ENCODE measurements at places on chromosomes 16 and 17.

- DNase-seq, result no peak
These were observed 8.7 kb upstream of the TMEM88 start for GRCh38 chr17:7846063-7846735.

DNA sequence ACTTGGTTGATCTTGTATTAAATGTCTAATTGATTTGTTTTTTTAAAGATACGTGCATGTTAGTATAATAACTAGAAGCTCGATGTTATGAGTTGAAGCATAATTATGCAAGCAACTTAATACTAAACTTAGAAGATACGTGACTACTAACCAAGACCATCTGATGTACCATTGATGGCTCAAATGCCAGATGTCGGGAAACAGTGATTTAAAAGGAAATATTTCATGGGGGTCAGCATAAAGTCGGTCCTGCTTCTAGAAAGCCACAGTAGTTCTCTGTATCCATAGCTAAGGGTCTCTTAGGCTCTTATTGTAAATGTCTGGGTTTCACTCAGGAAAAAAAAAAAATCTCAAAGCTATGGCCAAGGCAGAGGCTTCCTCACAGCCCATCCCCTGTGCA lies 61.2 kb upstream of the RBFOX1 start:
- no peak for DNase-seq

DNA sequence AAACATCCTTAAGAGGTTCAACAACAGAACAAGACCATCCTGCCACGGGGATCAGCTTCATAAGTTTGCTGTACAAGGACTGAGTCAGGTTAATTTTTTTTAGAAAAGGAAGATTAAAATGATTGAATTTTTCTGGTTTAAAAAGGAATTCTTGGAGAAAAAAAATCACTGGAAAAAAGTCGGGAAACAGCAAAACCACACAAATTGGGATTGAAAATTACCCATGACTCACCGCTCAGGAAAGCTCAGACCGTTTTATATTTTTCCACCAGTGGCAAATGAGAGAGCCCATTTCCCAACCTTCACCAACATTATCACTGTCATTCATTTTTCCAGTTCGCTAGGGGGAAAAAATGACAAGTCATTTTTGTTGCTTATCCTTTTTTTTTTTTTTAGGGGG lies 46.6 kb downstream of the MRM3 start:
- DNase-seq, result no peak

DNA sequence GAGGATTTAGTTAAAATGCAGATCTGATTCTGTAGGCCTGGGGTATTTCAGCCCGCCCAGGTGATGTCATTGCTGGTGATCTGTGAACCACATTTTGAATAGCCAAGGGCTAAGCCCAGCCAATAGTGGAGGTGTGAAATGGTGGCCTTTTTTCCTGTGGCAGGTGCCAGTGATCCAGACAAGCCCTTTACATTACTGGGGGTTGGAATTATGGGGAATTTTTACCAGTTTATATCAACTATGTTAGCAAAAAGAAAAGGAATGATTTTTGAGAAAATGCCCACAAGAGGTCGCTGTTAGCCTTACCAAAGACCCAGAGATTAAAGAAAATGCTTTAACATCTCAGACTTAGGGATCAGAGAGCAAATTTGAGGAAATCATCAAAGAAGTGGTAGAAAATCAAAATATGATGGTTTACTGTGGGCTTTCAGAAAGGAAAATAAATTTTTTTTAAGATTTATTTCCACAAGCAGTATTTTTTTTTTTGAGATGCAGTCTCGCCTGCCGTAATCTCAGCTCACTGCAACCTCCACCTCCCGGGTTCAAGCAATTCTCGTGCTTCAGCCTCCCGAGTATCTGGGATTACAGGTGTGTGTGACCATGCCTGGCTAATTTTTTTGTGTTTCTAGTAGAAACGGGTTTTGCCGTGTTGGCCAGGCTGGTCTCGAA lies 3.9 kb downstream of the VPS35L start:
- peak; percentile 35 for DNase-seq

DNA sequence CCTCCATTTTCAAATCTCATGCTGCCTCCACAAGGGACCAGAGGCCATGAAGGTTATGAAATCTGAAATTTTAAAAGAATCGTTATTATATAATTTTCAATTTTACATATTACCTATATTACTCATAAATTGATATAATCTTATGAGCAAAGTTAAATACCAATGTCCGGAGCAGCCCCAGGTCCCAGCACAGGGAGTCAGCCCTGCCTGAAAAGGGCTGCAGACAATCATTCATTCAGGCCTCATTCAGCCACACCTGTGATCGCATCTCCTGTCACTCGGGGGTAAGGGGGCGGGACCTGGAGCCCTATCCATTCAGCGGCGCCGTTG lies 172.5 kb downstream of the AHSP start:
- DNase-seq, result no peak

GRCh38 chr16:70743791-70744190 lies 57.2 kb downstream of the VAC14 start:
- no peak for DNase-seq

GRCh38 chr17:64129515-64129764 lies 504 bp downstream of the ERN1 start:
- no peak for DNase-seq

DNA sequence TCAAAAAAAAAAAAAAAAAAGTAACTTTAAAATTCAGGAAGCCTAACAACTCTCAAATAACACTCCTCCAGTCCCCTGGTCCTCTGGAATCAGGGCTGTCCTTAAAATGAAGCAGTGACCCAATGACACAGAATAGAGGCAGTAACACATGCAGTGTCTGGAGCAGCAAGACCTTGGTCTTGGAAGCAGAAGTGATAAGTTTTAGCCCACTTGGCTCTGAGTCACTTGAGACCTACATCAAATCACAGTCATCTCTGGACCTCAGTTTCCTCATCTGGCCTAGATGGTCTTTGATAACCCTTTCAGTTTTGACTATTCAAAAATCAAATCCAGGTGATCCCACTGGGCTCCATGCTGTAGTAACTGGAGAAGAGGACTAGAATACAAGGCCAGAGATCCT lies 39.0 kb downstream of the LYRM1 start:
- DNase-seq, result peak; percentile 70

GRCh38 chr16:17384471-17384870 lies 86.3 kb downstream of the XYLT1 start:
- no peak for DNase-seq

DNA sequence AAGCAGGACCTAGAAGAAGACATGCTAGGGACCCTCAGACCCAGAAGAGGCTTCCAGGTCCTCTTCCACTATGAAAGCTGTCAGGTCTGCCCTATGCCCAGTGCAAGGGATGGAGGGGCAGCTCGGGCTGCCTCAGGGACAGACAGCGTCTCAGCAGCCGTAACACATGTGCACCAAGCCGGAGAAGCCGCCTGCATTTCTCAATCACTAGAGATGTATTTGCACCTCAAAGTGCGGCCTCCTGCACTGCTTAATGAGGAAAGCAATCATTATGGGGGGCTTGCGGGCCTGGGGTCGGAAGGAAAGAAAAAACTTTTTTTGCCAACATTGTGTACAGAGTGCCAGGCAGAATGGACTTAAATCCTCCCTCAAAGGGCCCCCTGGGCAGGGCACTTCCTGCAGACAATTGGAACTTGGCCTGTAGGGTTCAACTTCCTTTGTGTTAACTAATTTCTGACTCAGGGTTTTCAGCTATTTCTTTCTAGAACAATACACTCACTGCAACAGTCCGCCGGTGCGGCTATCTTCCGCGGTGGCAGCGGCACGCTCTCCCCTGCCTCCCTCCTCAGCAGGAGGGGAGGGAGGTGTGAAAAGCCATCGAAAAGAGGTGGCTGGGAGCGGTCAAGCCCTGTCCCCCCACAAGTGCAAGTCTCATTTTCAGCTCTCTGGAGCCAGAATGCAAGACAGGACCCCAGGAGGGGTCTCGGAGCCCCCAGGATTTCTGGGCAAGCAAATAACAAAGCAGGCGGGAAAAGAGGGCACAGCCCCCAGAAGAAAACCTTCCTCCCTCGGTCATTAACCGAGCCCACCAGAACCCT lies 101.2 kb downstream of the ZNF423 start:
- DNase-seq, result no peak

- DNase-seq, result no peak
These were observed 4.5 kb downstream of the RMI2 start for GRCh38 chr16:11349599-11350276.

DNA sequence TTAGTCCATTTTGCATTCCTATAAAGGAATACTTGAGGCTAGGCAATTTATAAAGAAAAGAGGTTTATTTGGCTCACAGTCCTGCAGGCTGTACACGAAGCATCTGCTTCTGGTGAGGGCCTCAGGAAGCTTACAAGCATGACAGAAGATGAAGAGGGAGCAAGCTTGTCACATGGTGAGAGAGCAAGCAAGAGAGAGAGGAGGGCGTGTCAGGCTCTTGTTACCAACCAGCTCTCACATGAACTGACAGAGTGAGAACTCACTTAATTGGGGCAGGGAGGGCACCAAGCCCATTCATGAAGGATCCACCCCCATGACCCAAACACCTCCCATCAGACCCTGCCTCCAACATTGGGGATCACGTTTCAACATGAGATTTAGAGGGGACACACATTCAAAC lies 1.6 kb downstream of the CHCT1 start:
- no peak for DNase-seq

- DNase-seq, result no peak
These were observed 130.8 kb upstream of the CES5A start for GRCh38 chr16:56005958-56006357.

DNA sequence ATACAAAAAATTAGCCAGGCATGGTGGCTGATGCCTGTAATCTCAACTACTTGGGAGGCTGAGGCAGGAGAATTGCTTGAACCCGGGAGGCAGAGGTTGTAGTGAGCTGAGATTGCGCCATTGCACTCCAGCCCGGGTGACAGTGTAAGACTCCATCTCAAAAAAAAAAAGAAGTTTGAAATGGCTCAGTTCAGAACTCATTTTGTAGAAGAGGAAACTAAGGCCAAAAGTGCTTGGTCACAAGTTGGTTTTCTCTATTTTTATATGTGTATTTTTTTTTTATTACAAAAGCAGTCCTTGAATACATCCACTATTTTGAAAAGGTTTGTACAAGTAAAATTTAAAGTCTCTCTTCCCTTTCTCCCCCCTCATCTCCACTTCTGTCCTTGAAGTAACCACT lies 5.5 kb downstream of the TAC4 start:
- DNase-seq, result no peak

DNA sequence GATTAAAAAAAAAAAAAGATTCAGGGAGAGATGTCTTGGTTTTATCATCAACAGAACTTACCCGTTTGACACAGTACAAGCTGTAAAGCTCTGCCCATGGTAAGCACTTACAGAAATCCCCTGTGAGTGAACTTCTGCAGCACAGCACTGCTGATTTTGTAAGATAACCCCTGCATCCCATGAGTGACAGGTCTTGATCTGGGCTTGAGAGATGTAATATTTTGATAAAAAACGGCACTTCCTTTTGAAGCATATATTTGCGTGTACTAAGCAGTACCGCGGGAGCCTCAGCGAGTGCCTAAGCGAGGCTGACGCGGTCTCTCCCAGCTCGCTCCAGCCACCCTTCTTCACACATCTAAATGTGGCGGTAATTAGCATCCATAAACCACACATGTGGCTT lies 50.5 kb downstream of the IKZF3 start:
- DNase-seq, result peak; percentile 83

GRCh38 chr16:21190599-21190998 lies 20.8 kb downstream of the ZP2 start:
- no peak for DNase-seq

- DNase-seq, result no peak
These were observed 6.5 kb upstream of the HOXB13 start for GRCh38 chr17:48735062-48735351.

- peak; percentile 83 for DNase-seq
These were observed 6.0 kb downstream of the RNF157 start for GRCh38 chr17:76234354-76234679.

- DNase-seq, result no peak
These were observed 22.2 kb downstream of the MARVELD3 start for GRCh38 chr16:71648162-71648561.

GRCh38 chr16:73426433-73427160 lies 378.7 kb upstream of the ZFHX3 start:
- no peak for DNase-seq

DNA sequence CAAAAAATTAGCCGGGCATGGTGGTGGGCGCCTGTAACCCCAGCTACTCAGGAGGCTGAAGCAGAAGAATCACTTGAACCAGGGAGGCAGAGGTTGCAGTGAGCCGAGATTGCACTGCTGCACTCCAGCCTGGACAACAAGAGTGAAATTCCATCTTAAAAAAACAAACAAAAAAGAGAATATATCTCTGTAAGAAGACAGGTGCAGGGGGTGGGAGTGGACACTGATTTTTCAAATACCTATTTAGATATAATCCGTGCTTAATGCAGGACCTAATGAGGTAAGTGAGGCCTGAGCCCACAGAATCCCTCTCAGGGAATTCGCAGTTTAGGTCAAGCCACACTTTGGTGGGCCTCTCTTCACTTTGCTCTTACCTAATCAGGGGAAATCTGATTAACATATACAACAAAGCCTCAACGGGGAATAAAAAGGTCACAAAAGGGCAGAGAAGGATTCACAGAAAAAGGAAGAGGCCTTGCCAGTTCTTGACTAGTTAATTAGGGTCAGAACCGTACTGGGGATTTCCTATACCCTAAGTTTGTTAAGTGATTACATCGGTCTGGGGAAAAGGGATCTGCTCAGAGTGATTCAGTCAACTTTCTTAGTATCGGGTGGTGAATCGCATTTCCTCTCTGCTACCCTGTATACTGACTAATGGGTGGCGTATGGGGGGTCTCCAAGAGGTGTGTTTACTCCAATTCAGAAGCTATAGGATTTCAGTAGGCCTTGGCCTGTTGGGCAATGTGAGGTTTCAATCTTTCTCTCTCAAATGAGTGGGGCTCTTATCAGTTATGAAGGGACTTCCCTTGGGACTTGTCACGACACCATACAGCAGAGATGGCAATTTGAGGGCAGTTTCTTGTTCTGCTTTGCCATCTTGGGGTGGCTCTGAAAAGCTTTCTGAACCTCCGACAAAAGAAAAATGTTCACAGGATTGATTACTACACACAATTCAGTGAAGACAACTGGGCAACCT lies 1.9 kb upstream of the NFAT5 start:
- DNase-seq, result peak; percentile 90

DNA sequence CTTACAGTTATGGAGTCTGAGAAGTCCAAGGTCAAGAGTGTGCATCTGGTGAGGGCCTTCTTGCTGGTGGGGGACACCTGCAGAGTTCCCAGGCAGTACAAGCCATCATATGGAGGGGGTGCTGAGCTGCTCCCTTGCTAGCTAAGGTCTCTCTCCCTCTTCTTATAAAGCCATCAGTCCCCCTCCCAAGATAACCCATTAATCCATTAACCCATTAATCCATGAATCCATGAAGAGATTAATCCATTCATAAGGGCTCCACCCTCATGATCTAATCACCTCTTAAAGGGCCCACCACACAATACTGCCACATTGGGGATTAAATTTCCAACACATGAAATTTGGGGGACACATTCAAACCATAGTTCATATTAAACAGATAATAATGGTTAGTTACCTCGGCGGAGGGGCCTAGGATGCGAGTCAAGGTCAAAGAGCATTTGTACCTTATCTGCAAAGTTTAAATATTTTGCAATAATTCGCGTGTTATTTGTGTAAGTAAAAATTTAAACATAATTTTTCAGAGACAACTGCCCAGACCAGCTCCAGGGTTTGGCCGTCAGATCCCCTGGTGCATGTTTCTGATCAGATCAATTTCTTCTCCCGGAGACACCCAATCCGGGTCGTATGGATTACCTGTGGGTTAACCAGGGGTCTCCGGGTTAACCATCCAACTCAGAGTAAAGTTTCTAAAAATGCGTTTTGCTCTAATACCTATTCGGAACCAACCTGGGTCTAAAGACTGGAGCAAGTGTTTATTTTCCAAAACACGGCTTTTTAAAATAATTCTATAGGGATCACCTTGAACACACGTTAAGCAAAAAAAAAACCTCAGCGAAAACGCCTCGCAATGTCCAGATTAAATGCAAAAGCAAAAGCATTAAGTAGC lies 740 bp upstream of the POLR3E start:
- DNase-seq, result no peak

GRCh38 chr17:795276-795675 lies 13.1 kb downstream of the MRM3 start:
- DNase-seq, result no peak
